ENCODE measurements at places on chromosomes 3 and 15.

DNA sequence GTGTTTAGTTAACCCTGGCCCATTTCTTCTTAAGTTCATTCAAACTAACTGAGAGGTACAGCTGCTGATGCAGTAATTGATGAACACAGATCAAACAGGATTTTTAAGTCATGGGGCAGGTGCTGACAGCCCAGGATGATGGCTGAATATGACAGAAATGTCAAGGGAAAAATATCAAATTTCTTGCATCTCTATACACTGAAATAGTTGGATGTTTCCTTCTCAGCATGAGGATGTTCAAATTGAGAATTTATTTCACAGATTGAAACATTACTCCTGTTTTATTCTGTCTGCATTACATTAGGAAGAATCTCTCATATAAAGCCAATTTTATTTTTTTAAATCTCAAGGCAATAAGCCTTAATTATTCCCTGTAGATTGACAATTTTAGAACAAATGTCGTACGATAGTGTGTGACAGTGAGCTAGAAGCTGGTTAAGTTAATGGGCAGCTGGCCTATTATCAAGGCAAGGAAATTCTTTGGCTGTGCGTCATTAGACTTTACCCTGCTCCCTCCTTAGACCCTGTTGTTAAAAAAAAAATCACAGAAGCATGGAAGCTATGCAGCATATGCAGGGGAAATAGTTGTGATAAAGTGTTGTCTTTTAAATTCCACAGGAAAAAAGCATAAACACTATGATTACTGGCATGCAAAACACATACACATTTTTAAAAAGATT is 183.8 kb upstream of the KCNMB2 start:
- peak; percentile 57 for DNase-seq

DNA sequence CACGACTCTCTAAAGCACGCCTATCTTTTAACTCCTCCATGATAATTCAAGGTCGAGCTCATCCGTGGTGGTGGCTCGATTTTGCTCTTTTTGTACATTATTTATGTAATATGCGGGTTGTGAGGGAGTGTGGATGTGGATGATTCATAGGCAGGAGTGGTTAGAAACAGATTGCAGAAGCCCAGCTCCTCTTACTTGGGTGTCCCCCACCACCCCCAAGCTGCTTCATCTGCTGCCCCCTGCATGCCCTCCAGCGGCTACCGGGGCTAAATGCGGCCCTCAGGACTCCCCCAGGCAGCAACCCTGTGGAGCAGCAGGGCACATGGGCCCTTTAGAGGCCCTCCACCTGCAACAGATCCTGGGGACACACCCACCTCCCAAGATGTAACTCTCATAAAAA is 111.5 kb upstream of the SELENOK start:
- DNase-seq = no peak

DNA sequence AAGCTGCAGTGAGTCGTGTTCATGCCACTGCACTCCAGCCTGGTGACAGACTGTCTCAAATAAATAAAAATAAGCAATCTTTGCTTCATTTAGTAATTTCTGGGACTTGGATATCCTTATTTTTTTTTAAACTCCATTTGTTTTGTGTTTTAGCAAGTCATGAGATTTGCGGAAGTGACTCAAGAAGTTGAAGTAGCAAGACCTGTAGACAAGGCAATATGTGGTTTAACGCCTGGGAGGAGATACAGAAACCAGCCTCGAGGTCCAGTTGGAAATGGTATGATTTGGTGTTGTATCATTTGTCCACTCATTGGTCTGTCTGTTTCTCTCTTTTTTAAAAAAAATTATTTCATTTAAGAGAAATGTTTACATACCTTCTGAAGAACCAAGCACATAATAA is 16.6 kb upstream of the RPLP1 start:
- DNase-seq = no peak

DNA sequence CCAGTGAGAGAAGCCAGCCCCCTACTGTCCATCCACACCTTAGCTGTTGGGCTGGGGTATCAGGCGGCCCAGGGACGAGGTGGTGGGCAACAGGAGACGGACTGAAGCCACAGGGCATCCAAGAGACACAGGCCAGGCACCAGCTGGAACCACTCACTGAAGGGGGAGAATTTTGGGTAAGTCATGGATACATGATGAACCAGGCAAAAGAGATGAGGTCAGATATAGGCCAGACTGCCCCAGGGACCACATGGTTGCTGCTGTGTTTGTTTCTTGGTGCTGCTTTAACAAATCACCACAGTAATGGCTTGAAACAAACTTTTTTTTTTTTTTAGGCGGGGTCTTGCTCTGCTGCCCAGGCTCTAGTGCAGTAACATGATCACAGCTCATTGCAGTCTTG is 66.4 kb downstream of the SEMA5B start:
- DNase-seq = no peak

DNA sequence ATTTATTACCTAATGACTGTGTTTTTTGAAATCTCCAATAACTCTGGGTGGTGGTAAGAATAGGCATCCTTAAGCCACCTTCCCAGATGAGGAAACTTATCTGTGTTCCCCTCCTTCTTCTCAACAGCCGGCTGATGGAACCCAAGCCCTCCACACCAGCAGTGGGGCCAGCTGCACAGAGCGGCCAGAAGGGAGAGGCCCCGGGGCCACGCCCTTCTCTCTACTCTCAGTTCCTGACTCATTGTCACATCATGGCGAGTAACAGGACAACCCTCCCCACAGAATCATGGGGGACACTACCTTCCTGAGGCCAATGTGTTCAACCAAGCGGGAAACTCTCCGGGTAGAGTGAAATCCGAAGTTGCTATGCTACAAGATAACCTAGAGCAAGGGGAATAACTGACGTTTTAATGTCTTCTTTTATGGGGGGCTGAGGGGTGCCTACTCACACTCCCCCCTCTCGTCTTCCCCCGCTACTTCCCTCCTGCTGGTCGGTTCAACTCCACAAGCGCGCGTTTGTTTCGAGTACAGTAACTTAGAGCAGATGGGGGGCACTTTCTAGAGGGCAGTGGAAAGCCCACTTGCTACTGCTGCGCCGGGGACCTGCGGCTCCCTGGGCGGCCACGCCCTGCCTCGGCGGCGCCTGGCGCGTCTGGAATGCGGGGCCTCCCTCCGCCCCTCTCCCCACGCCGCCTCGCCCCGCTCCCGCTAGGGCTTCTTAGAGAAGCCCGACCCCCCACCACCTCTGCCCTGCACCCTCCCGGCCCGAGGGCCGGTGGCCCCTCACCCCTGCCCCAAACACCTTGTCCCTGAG is 621 bp downstream of the ANXA2 start:
- DNase-seq = peak; percentile 84

GRCh38 chr3:43062564-43063040 is 43.3 kb downstream of the POMGNT2 start:
- DNase-seq = no peak

DNA sequence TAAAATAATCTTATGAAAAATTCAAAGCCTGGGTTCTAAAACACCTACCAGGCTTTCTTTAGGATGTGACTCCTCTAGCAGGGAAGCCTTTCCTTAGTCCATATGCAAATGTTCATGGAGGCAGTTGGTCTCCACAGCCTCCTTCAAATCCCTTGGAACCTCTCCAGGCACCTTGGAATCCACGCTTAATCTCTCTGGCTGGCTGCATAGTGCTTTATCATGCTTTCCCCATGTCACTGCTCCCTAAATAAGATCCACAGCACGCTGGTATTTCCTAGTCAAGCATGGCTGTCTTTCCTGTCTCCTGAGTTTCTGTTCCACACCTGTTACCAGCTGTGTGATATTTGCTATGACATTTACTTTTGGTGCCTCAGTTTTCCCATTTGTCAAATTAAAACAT is 71.3 kb downstream of the CLSTN2 start:
- no peak for DNase-seq

DNA sequence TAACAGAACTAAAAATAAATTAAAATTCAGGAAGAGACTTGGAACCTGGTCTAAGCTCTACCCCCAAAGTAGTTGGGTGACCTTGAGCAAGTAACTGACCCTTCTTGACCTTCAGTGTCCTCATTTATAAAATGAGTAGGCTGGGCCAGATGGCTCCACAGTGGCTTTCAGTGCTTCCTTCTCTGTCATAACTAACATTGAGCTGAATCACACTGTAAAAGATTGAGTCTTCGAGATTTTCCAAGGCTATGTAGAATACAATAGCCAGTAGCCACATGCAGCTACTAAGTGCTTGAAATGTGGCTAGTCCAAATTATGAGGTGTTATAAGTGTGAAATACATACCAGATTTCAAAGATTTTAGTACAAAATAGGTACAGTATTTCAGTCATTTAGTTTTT is 313.3 kb downstream of the MECOM start:
- no peak for DNase-seq

DNA sequence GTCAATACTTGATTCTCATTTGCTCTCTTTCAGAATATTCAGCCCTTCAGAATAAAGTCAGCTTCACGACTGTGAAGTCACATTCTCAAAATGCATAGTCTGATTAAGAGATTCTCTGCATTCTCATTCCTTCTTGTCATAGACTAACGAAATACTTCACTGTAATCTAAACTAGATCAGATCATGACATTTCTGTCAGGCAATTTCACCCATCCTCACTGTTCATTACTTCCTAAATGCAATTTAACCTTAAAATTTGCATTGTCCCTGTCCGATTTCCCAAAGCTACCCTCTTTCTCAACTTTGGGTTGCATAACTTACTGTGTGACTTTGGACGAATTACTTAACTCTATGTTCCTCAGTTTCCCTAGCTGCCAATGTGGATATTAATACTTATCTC is 6.2 kb downstream of the RPL22L1 start:
- DNase-seq = no peak

DNA sequence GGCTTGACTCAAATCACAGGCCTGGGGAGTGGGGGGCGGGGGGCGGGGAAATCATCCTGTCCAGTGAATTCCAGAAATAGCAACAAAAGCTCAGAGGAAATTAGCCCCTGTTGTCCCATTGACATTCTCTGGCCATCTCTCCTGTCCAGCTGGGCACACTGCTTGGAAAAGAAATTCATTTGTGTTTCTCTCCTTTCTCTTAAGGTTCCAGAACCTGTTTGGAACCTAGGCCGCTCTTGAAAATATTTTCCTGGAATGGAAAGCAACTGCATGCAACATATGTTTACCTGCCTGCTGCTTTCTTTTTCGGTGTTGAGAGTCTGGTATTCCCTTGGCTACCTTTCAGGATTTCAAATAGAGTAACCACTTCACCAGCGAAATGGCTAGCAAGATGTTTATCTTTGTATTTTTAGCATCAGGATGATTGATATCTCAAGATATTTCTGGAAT is 169.0 kb downstream of the GHSR start:
- DNase-seq = no peak

GRCh38 chr15:70853973-70854665 is at the start of gene LARP6:
Gene LARP6, minus strand, starts transcription at chr15:70854157. Its CDS starts 69 bp downstream, at chr15:70854088.
- peak; percentile 58 for DNase-seq

DNA sequence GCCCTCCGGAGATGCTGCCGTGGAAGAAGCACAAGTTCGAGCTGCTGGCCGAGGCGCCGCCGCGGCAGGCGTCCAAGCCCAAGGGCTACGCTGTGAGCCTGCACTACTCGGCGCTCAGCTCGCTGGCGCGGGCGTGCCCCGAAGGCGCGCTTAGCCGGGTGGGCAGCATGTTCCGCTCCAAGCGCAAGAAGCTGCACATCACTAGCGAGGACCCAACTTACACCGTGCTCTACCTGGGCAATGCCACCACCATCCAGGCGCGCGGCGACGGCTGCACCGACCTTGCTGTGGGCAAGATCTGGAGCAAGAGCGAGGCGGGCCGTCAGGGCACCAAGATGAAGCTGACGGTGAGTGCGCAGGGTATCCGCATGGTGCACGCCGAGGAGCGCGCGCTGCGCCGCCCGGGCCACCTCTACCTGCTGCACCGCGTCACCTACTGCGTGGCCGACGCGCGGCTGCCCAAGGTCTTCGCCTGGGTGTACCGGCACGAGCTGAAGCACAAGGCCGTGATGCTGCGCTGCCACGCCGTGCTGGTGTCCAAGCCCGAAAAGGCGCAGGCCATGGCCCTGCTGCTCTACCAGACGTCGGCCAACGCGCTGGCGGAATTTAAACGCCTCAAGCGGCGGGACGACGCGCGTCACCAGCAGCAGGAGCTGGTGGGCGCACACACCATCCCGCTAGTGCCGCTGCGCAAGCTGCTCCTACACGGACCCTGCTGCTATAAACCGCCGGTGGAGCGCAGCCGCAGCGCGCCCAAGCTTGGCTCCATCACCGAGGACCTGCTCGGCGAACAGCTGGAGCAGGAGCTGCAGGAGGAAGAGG is 1.3 kb downstream of the FAM43A start:
- no peak for DNase-seq

DNA sequence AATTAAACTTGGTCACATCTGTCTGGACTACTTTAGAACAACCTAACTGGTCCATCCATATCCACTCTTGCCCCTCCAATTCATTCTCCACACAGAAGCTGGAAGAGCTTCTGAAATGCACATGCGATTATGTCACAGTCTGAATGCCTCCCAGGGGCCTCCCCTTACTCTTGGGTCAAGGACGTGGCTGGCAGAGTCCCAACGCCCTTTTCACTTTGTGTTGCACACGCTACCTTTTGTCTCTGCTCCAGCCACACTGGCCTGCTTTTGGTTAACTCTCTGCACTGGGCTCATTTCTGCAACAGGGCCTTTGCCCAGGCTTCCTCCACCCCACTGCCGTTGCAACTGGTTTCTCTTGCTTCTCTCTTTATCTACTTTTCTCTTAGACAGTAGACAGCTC is 245.2 kb downstream of the IL20RB start:
- DNase-seq = no peak

DNA sequence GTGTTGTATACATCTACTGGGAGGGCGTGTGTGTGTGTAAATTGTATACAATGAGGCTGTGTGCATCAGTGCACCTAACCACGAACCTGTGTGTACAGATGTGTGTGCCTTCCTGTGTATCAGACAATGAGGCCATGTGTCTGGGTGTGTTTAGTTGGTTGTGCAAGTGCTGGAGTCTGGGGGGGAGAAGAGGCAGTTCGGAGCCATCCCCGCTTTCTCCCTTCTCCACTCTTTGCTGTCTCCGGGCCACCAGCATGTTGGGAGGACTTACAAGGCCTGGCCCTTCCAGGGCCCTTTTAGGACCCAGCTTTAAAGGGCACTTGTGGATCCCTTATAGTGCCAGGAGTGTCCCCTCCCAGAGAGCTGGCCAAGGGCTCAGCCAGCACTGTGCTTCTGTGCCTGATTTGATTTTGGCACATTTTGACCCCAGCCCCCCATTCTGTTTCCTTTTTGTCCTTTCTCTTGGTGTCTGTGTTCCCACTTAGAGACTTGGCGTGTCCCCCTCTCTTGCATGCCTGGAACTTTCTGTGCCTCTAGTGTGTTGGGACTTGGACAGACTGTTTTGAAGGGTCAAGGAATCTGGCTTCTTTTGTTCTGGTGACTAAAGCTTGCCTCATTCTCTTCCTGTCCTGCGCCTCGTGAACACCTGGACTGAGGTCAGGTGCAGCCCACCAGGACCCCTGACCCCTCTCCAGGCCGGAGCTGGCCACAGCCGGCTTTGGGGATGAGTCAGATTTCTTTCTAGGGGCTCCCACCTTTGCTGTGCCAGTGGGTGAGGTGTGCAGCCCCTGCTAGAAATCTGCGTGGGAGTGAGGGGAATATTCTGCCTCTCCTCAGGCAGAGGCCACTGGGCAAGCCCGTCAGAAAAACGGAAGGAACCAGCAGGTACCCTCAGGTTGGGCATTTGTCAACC is 1.5 kb downstream of the CTDSPL start:
- peak; percentile 11 for DNase-seq

- no peak for DNase-seq
Observed at GRCh38 chr3:123327956-123328850, 120.7 kb downstream of the ADCY5 start.
